T-helper 1 cell (primary cell): ENCODE measurements at places on chromosomes 1 and 21.

GRCh38 chr1:197393105-197393504 lies 125.1 kb downstream of the CRB1 start:
- no peak for DNase-seq

GRCh38 chr1:227790034-227790400 lies 25.5 kb upstream of the PRSS38 start:
- DNase-seq: no peak

GRCh38 chr1:185935360-185935759 lies 201.2 kb downstream of the HMCN1 start:
- DNase-seq: no peak

DNA sequence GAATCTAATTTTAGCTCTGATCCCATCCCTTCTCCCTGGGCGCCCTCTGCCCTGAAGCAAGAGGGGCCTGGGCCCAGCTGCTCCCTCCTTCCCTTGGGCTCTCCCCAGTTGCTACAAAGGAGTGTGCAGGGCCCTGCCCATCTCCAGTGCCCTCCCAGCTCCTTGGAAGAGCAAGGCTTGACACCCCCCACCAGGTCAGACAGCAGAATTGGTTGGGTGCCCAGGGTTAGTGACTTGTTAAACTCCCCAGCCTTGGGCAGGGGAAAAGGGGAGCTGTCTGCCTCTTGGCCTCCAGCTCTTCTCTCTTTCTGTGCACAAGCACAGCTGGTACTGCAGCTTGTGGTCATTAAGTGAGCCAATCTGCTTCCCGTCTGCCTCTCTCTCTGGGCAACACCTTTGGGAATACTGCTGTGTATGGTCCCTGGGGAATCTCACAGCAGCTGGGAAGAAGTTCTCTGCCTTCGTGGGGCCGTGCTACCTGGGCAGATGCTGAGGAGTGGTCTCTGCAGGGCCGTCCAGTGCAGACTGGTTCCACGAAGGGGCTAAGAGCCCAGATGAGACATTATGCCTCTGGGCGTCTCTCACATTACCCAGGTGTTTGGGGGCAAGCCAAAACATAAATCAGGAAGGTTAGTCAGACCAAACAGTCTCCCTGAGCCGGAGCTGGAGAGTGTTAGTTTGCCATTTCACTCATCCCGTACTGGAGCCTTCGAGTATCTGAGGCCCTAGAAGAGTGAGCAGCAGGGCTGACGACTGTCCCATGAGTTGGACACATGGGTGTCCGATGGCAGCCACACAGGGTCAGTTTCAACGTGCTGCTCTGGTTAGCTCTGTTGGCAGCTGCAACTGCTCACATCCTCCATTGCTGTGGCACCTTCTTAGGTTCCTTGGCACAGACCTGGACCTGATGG lies 37.3 kb downstream of the TMEM53 start:
- DNase-seq: no peak

DNA sequence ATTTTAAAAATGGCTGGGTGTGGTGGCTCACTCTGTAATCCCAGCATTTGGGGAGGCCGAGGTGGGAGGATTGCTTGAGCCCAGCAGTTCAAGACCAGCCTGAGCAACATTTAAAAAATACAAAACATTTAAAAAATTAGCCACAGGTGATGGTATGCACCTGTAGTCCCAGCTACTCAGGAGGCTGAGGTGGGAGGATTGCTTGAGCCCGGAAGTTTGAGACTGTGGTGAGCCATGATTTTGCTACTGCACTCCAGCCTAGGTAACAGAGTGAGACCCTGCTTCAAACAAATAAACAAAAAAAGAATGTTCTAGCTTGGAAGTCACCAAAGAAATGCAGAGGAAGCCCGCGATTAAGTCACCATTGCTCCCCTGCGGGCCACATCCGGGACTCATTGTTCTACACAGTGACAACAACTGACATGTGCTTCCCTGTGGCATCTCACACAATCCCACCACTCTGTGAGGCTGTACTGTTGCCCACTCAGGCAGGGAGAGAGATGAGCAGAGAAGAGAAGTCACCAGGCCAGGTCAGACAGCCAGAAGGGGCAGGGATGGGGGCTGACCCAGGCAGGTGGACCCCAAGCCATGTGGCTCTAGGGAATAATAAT lies 18.4 kb upstream of the SPATC1L start:
- DNase-seq: no peak

- DNase-seq: no peak
These were observed 45.4 kb upstream of the POFUT2 start for GRCh38 chr21:45332981-45333582.
